ENCODE measurements at places on chromosomes 6 and 20. TPM values are rescaled to one million over a fixed set of nuclear protein-coding genes. Genes with fewer than 3 reads are reported as not detected.
A peak's percentile ranks its signal among the peaks of the same experiment; 100 is the strongest.

IP6K3 gene
- total RNA-seq: 1.7 TPM

GRCh38 chr6:1575210-1576041 lies 34.3 kb upstream of the FOXC1 start:
- H3K27ac ChIP-seq: no peak overlapping the region
- DNase-seq: no peak
- no peaks in the 10 kb centered on the region for H3K4me1 ChIP-seq
- no peak overlapping the region for H3K4me3 ChIP-seq
- no peaks in the 10 kb centered on the region for H3K36me3 ChIP-seq

GRCh38 chr6:44131892-44132291 lies 4.5 kb downstream of the TMEM63B start:
- peaks cover 10% of the 10 kb centered on the region for H3K36me3 ChIP-seq
- H3K4me1 ChIP-seq: peaks cover 22% of the 10 kb centered on the region
- H3K4me3 ChIP-seq: no peak overlapping the region
- no peak overlapping the region for H3K27ac ChIP-seq
- DNase-seq: no peak
- no peaks in the 10 kb centered on the region for H3K27me3 ChIP-seq

DNA sequence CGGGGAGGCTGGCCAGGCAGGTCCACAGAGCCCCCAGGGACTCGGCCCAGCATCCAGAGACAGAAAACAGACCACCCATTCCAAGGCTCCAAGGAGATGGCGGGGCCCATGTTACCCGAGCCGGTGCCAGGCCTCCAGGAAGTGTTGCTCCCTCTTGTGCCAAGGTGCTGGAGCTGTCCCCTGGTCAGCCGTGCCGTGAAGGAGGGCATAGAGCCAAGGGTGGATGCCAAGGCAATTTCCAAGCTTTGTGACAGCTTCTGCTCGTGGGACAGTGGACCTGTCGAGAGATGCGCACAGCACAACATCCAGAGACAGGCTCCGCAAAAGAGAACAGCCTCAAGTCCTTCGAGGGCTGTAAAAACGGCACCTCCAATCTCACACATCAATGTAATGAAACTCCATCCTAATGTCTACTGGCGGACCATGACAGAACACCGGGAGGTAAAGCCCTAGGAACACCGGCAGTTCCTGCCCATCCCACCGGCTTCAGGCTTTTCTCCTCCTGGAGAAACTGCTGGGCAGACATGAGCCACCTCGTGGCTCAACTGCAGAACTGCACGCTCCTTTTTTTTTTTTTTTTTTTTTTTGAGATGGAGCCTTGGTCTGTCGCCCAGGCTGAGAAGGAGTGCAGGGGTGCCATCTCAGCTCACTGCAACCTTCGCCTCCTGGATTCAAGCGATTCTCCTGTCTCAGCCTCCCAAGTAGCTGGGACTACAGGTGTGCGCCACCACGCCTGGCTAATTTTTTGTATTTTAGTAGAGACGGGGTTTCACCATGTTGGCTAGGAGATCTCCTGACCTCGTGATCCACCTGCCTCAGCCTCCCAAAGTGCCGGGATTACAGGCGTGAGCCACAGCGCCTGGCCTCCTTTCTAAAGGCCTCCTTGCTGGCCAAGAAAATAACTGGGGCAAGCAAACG lies 30.9 kb upstream of the AVP start:
- no peak overlapping the region for H3K27ac ChIP-seq
- peak; percentile 52 for DNase-seq
- H3K36me3 ChIP-seq: peaks cover 27% of the 10 kb centered on the region
- H3K4me3 ChIP-seq: no peak overlapping the region
- H3K27me3 ChIP-seq: no peaks in the 10 kb centered on the region
- peaks cover 8% of the 10 kb centered on the region for H3K4me1 ChIP-seq

DNA sequence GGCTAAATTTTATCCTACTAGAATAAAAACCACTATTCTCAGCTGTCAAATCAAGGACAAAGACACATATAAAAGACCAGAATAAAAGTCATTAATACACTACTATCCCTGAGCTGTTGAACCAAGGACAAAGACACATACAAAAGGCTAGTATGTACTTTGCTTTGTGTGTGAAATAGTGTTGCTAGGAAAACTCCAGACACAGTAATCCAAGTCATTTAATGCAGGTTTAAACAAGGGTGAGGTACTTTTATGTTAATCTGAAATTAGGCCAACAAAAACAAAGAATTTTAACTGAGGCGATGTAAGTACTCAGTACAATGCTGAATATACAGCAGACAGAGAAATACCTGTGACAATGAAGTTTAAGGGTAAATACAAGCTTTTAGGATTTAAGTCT lies 18.9 kb downstream of the GCLC start:
- peak overlapping the region; percentile 78 for H3K27ac ChIP-seq
- H3K36me3 ChIP-seq: peaks cover 19% of the 10 kb centered on the region
- peak; percentile 14 for DNase-seq
- H3K4me1 ChIP-seq: peaks cover 50% of the 10 kb centered on the region
- no peak overlapping the region for H3K4me3 ChIP-seq

NHLRC1 gene
- total RNA-seq: not detected

- H3K27me3 ChIP-seq: peaks cover 12% of the 10 kb centered on the region
- no peak overlapping the region for H3K4me3 ChIP-seq
- no peak overlapping the region for H3K27ac ChIP-seq
- H3K36me3 ChIP-seq: no peaks in the 10 kb centered on the region
These were observed 11.5 kb upstream of the ZNF133 start for GRCh38 chr20:18276821-18277220.

DNA sequence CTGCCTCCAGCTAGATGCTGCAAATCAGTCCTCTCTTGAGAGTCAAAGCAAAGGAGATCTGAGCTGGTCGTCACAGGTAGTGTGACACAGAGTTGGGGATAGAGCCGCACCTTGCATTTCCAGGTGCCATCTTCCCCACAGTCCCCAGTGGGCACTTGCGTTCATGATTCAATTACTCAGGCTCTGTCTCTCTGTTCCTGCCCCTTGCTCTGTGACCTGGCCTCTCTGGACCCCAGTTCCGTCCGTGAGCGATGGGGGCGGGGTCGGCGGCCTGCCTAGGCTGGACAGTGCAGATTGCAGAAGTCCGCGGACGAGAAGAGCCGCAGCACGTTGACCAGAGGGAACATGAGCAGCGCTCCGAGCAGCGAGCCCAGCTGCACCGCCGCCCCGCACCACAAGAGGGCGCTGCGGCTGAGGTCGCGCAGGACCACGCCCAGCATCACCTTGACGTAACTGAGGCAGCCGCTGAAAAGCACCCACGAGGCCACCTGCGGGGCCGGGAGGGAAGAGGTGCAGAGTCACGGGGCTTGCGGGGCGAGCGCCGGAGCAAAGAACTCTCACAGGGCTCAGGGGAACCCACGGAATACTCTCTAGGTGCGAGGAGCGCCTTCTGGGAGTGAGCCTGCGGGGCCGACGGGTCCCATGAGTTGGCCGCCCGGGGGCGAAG lies 7.4 kb downstream of the SLC52A3 start:
- H3K4me1 ChIP-seq: no peaks in the 10 kb centered on the region
- no peak for DNase-seq
- H3K27me3 ChIP-seq: peaks cover 9% of the 10 kb centered on the region
- H3K4me3 ChIP-seq: no peak overlapping the region
- no peak overlapping the region for H3K27ac ChIP-seq
- no peaks in the 10 kb centered on the region for H3K36me3 ChIP-seq

- peak overlapping the region; percentile 51 for H3K4me3 ChIP-seq
- DNase-seq: no peak
- peaks cover 57% of the 10 kb centered on the region for H3K4me1 ChIP-seq
- H3K27ac ChIP-seq: peak overlapping the region; percentile 90
- peaks cover 4% of the 10 kb centered on the region for H3K36me3 ChIP-seq
These were observed 37.3 kb downstream of the RREB1 start for GRCh38 chr6:7144872-7145584.

DNA sequence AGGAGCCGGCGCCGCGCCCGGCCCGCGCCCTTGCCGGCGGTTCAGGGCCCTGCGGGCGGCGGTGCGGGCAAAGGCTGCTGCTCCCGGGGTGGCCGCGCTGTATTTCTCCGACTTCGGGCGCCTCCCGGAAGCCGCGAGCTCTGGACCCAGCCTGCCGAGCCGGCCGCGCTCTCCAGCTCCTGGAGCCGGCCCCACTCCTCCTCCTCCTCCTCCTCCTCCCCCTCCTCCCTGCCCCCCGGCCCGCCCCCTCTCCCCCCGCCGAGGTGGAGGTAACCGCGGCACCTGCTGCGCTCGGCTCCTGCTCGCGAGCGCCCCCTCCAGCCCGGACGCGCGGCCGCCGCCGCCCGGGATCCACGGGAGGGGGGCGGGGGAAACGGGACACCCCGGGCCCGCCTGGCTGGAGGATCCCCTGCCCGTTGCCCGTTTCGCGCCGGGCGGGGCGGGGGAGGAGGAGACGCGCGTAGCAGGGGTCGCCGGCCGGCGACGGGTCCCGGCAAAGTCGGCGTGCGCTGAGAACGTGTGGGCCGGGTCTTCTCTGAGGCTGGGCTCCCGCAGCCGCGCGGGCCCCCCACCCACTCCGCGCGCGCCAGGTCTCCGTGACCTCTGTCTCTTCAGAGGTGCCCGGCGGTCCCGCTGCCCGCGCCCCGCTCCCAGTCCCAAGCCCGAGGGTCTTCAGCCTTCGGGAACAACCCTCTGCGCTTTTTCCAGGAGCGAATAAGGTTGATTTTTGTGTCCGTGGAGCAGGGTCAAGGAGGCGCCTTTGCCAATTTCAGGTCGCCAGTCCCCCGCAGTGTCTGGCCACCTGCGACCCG lies at the start of gene SLC22A23:
SLC22A23 (minus strand) TSS at position 153 of the 812 bp plus-strand sequence. CDS start 491 bp downstream, outside the sequence.
- peak; percentile 69 for DNase-seq
- H3K36me3 ChIP-seq: peaks cover 6% of the 10 kb centered on the region
- H3K4me3 ChIP-seq: peak within 1 kb of the TSS; percentile 75
- no peak within 1 kb of the TSS for H3K27ac ChIP-seq

GRCh38 chr6:14149053-14149738 lies 31.6 kb downstream of the CD83 start:
- no peaks in the 10 kb centered on the region for H3K36me3 ChIP-seq
- DNase-seq: no peak
- H3K27me3 ChIP-seq: peaks cover 6% of the 10 kb centered on the region
- no peak overlapping the region for H3K4me3 ChIP-seq

DNA sequence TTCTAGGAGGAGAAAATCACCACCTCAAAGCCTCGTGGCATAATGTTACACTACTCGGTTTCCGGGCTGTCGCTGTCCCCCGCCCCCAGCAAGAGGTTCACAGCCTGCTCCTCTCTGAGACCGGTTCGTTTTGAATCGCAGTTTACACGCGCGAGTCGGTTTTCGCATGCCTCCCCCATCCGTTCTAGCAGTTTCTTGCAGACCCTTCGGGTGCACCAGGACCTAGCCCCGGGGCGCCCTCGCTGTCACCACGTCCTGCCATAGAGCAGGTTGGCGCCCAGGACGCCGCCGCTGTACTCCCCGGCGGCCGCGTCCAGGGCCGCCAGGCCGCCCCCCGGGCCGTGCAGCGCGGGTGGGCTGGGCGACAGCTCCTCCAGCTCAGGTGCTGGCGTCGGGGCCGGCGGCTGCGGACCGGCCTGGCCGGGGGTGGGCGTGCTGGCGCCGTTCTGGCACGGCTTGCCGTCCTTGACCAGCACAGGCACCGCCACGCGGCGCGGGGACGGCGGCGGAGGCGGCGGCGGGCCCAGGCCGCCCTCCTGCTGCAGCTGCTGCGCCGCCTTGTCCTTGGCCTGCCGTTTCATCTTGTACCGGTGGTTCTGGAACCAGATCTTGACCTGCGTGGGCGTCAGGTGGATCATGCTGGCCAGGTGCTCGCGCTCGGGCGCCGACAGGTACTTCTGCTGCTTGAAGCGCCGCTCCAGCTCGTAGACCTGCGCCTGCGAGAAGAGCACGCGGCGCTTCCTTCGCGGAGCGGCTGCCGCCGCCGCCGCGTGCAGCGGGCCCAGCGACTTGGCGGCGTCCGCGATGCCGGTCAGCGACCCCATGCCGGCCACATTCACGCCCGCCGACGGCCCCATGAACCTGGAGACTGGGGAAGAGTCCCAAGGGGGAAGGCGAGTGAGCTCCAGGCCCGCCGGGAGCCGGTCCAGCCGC lies 1.4 kb downstream of the NKX2-4 start:
- DNase-seq: no peak
- peaks cover 11% of the 10 kb centered on the region for H3K36me3 ChIP-seq
- no peak overlapping the region for H3K4me3 ChIP-seq
- peaks cover 35% of the 10 kb centered on the region for H3K27me3 ChIP-seq

DNA sequence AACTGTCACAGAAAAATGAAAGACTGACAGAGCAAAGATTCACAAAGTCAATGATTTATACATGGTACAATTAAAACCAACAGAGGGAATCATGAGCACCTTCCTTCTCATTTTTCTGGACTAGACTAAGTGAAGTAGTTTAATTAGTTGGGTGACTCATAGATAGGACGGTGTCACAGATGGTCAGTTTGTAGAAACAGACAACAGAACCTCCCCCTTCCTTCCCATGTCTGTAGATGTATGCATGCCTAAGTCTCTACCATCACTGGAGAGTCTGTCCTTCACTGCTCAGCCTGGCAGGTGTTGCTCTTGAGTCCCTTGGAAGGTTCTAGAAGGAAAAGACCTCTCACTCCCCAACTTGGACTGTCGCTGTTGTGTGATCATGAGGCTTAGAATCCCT lies 75.4 kb upstream of the EEF1E1 start:
- H3K27ac ChIP-seq: no peak overlapping the region
- H3K4me3 ChIP-seq: no peak overlapping the region
- H3K27me3 ChIP-seq: no peaks in the 10 kb centered on the region
- peak; percentile 12 for DNase-seq
- no peaks in the 10 kb centered on the region for H3K36me3 ChIP-seq

- H3K4me3 ChIP-seq: no peak overlapping the region
- no peak for DNase-seq
- H3K27me3 ChIP-seq: no peaks in the 10 kb centered on the region
- no peaks in the 10 kb centered on the region for H3K36me3 ChIP-seq
These were observed 21.6 kb downstream of the SOBP start for GRCh38 chr6:107511511-107511993.

DNA sequence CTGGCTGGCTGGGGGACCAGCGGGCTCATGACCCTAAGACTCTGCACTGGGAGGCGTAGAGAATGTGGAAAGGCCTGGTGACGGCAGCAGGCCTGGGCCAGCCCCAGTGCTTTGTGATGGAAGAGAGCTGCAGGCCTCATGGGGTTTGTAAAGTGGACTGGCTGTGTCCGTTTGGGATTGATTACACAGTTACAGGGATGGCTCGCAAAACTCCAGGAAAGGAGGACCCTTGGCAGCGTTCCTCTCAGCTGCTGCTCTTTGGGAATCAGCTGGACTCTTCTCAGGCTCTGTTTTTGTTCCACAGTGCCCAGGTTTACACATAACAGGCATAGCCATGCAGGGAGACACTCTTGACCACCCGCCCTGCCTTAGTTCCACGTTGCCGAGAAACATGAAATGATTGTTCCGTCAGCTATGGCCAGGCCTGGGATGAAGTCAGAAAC lies 89.0 kb downstream of the SLX4IP start:
- no peak for DNase-seq
- H3K27ac ChIP-seq: no peak overlapping the region
- no peak overlapping the region for H3K4me3 ChIP-seq
- H3K27me3 ChIP-seq: no peaks in the 10 kb centered on the region

GRCh38 chr6:31121131-31121790 lies 1.0 kb upstream of the CDSN start:
- no peaks in the 10 kb centered on the region for H3K27me3 ChIP-seq
- peaks cover 12% of the 10 kb centered on the region for H3K36me3 ChIP-seq
- H3K4me1 ChIP-seq: peaks cover 34% of the 10 kb centered on the region
- H3K4me3 ChIP-seq: no peak overlapping the region
- H3K27ac ChIP-seq: no peak overlapping the region
- DNase-seq: no peak

Data from MCF 10A (cell line).